ENCODE measurements at places on chromosomes 1 and 21.

GRCh38 chr1:88462488-88463261 lies 221.4 kb upstream of the PKN2 start:
- no peak for DNase-seq

- no peak for DNase-seq
Measured at GRCh38 chr1:33687000-33687399, 176.9 kb upstream of the HMGB4 start.

- no peak for DNase-seq
Measured at GRCh38 chr1:85822696-85823095, 114.5 kb upstream of the ZNHIT6 start.

DNA sequence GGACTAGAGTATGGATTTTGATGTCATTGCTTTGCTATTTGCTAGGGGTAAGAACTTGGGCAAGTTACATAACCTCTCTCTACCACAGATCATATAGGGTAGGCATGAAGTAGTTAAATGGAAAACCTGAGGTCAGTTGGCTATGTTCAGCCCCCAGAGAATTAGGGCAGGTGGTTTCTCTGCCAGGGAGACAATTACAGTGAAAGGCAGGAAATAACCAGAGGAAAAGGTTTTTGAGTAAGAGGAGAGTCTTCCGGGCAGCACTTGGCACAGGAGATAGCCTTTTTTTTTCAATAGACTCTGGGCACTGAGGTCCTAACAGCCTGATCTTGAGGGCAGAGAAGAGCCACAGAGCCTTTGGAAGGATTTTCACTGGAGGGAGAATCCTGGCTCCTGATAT lies 16.7 kb upstream of the SERBP1 start:
- no peak for DNase-seq

- no peak for DNase-seq
Measured at GRCh38 chr1:48266576-48266975, 44.1 kb downstream of the SLC5A9 start.

DNA sequence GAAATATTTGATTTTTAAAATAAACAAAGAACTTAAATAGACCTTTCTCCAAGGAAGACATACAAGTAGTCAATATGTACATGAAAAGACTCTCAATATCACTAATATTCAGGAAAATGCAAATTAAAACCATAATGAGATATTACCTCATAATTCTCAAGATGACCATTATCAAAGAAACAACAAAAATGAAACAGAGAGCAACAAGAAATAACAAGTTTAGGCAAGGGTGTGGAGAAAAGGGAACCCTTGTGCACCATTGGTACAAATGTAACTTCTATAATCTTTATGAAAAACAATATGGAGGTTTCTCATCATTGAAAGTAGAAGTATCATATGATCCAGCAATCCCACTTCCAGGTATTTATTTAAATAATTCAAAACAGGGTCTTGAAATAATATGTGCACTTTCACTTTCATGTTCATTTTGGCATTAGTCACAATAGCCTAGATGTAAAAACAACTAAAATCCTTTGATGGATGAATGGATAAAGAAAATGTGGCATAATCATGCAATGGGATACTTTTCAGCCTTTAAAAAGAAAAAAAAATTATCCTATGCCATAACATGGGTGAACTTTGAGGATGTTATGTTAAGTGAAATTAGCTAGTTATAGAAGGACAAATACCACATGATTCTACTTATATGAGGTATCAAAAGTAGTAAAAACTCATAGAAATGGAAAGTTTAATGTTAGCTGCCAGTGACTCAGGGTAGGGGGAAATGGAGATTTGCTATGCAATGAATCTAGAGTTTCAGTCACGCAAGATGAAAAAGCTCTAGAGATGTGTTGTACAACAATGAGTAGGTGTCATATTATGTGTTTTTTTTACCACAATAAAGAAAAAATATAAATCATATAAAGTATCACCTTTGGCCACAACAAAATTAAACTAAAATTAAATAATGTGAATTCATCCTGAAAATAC lies 114.5 kb upstream of the LYPLAL1 start:
- DNase-seq, result no peak

- no peak for DNase-seq
Measured at GRCh38 chr1:155125511-155125945, 2.1 kb upstream of the EFNA1 start.

All from pulmonary artery endothelial cell (primary cell).